ENCODE measurements at places on chromosomes 5 and 9.

GRCh38 chr5:44252545-44252944, 136.7 kb downstream of the FGF10 start:
- no peak for DNase-seq

- no peak for DNase-seq
Measured at GRCh38 chr5:168883281-168883741, 304.1 kb upstream of the PANK3 start.

DNA sequence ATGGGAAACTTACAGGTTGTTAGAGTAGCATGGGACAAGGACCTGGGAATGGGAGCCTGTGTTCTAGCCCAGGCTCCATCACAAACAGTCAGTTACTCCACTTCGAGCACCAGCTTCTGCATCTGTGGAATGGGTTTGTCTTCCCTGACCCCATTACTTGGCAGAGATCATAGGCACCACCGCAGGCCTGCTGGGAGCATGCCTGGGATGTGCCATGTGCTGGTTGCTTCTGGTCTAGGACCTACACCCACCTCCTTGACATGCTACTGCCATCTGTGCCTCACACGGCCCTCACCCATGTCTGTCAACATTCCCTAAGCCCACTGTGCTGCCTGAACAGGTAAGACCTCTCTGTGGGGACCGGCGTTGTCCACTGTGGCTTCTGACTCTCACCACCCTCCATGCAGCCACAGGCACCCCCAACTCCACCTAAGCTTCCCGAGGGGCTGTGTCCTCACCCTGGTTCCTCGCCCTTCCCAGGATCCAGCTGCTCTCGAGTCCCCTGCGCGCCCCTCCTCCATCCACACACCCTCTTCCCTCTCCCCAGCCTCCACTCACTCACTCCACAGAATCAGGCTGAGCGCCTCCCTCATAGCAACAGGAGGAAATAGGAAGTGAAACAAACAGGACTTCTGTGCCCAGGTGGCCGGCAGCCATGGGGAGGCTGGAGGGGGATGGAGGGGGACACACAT, 85.9 kb upstream of the FAM120A start:
- DNase-seq: no peak

DNA sequence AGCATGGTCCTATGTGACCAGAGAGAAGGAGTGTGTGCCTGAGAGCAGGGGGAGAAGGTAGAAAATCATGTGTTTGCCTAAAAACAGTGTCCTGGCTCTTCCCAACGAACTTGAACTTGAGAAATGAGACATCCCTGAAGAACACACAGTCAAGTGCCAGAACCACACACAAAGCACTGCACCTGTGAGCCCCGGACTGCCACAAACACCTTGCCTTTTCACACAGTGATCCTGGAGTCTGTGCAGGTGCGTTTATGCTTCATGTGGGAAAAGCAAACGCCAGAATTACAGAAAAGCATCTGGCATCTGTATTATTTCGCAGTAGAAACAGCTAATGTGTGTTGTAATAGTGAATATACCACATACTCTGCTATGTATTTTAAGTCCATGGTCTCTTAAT, 9.3 kb downstream of the CTNND2 start:
- DNase-seq: no peak

- no peak for DNase-seq
Measured at GRCh38 chr5:83751201-83751600, 30.5 kb upstream of the HAPLN1 start.

GRCh38 chr5:127006744-127007143, 23.6 kb downstream of the MARCHF3 start:
- DNase-seq: no peak

- peak; percentile 71 for DNase-seq
Measured at GRCh38 chr9:132169672-132170392, 8.0 kb downstream of the NTNG2 start.

- DNase-seq: no peak
Measured at GRCh38 chr9:90801241-90801972, at the start of gene SYK. Gene SYK (plus strand): TSS chr9:90801819. CDS start chr9:90843899, 42,080 bp downstream.

- no peak for DNase-seq
Measured at GRCh38 chr5:138544181-138545134, 1.4 kb upstream of the ETF1 start.

DNA sequence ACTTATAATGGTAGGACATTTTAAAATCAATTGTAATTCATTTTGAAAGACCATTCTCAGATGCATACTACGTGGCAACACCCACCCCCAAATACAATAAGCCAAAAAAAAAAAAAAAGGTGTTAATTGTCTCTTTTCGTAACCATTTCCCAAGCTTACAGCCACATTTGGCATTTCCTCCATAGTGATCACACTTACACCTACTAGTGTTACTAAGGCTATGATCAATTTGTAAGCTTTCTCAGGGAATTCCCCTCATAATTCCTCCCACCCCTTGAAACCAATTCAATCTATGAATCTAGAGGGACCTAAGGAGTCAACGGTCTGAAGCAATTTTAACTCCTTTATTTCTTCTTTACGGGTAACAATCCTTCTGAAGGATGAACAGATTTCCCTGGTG, 40.1 kb downstream of the NR2F1 start:
- no peak for DNase-seq

GRCh38 chr5:144598451-144599068, 427.9 kb downstream of the KCTD16 start:
- no peak for DNase-seq

DNA sequence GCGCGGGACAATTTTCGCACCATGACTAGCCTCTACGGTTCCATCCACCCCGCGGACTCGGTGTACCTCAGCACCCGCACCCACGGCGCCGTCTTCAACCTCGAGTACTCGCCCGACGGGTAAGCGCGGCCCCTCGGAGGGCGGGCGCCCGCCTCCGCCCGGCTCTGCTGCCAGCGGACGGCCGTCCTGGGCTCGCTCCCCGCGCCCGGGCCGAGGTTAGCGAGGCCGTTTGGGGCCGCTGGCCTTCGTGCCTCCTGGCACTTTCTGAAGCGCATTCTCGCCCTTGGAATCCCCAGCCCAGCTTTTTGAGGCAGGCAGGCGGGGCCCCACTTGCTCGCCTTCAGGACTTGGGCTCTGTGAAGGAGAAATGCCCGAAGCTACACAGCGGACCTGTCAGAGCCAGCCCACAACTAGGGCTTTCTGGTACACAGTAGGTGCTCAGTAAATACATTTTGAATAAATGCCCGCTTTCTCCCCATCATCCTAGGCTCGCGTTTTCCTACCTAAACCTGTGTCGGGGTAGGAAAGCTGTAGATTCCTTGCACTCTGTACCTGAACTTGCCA, 772 bp downstream of the DCAF10 start:
- peak; percentile 32 for DNase-seq

- DNase-seq: peak; percentile 85
Measured at GRCh38 chr9:90007516-90008440, 403.0 kb downstream of the GADD45G start.

DNA sequence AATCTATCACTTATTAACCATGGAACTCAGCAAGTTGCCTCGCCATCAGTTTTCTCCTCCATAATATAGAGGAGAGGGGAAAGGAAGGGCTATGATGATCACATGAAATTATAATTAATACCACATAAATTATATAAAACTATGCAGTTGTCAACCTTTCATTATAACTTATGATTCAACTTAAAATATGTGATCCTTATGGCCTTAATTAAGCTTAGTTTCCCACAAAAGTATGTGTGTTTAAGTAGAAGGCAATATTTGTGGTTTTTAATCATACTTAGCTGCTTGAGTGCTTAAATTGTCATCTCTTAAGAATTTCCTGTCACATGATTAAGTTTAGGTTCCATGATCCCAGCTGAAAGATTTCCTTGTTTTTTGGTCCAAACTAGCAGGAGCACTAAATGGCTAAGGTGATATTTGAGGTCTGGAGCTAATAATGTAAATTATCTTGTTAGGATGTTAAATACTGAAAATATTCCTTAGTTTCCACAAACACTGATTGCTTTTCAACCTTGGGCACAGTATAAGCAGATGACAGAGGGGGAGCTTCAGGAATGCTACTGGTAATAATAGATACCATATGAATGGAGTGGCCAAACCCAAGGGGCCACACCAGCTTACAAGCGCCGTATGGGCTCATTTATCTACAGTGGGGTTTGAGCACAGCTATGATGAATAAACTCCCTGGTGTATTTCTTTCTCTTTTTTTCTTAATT, 26.4 kb upstream of the F2R start:
- DNase-seq: peak; percentile 73

GRCh38 chr9:130446101-130446861, 1.5 kb downstream of the ASS1 start:
- peak; percentile 95 for DNase-seq

- DNase-seq: no peak
Measured at GRCh38 chr5:158629591-158630312, 470.0 kb downstream of the EBF1 start.

DNA sequence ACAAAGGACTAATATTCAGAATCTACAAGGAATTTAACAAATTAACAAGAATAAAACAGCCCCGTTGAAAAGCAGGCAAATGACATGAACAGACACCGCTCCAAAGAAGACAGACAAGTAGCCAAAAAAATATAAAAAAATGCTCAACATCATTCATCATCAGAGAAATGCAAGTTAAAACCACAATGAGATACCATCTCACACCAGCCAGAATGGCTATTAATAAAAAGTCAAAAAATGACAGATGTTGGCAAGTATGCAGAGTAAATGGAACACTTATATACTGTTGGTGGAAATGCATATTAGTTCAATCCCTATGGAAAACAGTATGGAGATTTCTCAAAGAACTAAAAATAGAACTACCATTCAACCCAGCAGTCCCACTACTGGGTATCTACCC, 302.7 kb upstream of the RGMB start:
- no peak for DNase-seq

DNA sequence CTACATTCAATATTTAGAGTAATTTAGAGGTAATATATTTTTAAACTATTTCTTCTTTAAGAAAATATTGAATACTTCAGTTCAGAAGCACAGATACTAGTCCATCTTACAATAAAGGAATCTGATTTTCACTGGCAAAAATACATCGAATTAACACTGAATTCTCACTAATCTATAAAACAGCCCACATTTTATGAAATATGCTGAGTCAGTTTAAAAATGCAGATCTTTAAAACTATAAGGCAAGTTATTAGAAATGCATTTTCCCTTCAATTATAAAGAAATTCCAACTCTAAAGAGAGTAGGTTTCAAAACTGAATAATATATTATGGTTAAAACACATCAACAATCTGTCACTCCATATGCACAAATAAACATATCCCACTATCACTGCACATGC, 232.5 kb downstream of the SLF1 start:
- DNase-seq: no peak

DNA sequence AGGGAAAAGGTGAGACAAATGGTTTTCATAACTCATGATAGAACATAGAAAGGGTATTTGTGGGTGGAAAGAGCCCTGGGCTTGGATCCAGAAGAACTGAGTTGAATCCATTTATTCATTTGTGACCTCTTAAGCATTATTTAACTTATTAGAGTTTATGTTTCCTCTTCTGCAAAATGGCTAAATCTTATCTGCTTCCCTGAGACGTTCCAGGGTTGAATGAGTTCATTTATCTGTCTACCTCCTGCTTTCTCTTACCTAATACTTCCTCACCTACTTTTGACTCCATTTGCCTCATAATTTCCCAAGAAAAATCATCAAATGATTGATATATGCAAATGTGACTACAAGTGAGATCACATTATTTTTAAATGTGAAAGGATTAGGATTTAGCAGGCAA, 152.7 kb upstream of the GAS1 start:
- DNase-seq: no peak

- no peak for DNase-seq
Measured at GRCh38 chr5:66795682-66796081, 199.5 kb downstream of the MAST4 start.

GRCh38 chr9:74458832-74459231, 38.3 kb upstream of the RORB start:
- DNase-seq: no peak

GRCh38 chr5:160837211-160837610, 14.8 kb downstream of the ATP10B start:
- no peak for DNase-seq

DNA sequence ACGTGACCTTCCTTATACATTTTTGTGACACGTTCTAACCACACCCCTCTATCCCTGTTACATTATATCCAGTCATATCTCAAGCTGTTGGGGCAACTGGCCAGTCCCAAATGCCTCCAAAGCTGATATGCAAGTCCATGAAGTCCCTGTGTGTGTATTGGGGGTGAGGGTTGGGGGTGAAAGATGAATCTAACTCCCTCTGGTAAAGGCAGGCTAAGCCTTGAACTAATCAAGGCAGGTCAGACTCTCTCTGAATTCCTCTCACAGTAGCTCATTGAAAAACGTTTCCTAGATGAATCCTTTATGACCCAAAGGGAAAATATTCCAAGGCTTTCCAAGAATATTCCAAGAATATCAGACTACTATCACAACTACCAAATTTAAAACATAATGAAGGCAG, 174.4 kb downstream of the MUSK start:
- peak; percentile 55 for DNase-seq

GRCh38 chr9:16530669-16531642, 339.5 kb downstream of the BNC2 start:
- DNase-seq: no peak

DNA sequence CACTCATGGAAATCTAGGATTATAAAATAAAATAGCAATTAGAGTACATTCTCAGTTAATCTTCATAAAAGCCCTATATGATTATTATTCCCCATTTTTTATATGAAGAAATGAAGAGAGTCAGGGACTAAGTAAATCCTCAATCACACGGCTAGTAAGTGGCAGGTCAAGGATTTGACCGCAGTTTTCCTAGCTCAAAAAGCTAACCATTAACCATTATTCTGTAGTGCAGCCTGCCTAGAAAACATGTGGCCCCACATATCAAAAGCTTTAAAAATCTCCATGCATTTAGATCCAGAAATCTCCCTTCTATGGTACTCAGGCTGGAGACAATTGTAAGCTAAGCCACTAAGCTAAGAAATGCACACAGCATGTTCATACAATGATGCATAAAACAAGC, 21.4 kb downstream of the EPB41L4A start:
- DNase-seq: no peak

DNA sequence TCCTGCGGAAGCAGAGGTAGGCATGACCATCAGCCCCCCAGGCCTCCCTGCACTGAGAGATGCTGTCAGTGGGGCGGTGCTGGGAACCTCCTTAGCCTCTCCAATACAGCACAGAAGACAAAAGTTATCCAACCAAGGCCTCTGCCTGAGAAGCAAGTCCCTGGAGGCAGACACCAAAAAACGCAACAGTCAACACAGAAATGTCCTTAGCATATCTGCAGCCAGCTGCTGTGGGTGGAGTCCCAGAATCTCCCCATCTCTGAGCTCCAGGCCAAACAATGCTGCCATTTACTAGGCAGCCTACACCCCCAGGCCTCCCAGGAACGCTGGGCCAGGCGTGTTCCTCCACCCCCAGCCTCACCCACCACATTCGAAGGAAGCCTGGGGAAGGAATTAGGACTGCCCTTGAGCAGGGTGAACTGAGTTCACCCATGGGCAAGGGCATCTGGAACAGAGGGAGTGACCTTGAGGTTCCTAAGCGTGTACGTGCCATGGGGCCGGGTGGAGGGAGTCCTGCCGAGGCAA, 43.7 kb downstream of the STK10 start:
- DNase-seq: no peak

- no peak for DNase-seq
Measured at GRCh38 chr5:115384587-115385375, 88.3 kb upstream of the CCDC112 start.
